Cardiac muscle cell (in vitro differentiated cells and primary cell): ENCODE measurements at places on chromosomes 13 and 19.

DNA sequence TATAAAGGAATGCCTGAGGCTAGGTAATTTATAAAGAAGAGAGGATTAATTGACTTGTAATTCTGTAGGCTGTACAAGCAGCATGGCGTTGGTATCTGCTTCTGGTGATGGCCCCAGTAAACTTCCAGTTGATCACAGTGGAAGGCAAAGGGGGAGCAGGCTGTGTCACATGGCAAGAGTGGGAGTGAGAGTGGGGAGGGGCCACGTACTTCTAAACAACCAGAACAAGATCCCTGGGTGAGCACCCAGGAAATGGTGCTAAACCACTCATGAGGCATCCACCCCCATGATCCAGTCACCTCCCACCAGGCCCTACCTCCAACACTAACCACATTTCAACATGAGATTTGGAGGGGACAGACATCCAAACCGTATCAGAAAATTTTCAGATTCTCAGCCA is 3.0 kb upstream of the RNF113B start:
- DNase-seq = no peak

DNA sequence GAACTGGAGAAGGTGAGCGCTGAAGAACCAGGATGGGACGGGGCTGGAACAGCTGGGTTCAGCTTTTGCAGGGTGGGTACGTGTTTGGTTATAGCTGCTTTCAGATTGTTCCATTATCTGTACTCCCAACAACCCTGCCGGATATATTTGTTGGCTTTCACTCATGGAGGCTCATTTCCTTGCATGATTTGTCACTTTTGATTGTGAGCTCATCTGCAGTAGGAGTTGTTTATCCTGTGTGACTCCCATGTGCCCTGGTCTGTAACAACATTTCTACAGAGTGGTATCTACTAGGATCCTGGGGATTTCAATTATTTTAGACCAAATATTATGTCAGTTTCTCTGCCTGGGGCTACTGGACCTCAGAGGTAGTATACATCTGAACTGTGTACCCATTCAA is 5.4 kb downstream of the ARL11 start:
- DNase-seq = no peak

DNA sequence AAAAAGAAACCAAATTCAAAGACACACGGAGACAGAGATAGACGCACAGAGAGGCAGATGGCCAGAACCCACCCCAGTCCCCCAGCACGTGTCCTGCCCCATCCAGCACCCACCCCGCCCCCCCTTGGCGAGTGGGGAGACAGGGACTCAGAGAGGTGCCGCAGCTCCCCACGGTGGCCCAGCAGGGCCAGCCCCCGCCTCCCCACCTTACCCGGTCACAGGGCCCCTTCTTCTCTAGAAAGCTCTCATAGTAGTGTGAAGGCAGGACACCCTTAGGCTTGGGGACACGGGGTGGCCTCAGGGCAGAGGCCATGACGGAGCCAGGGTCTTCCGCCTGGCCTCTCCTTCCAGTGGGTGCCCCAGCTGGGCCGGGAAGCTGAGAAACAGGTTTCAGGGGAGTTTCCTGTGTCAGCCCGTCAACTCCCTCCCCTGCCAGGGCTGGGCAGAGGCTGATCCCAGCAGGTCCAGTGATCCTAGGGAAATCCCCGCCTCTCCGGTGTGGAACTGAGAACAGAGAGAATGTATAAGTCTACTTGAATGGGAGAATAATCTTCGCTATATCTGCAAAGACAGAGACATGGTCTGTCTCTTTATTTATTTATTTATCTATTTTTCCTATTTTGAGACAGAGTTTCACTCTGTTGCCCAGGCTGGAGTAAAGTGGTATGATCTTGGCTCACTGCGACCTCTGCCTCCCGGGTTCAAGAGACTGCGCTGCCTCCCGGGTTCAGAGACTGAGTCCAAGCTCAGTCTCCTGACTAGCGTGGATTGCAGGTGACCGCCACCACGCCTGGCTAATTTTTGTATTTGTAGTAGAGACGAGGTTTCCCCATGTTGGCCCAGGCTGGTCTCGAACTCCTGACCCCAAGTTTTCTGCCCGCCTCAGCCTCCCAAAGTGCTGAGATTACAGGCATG is at the start of gene STAP2:
Gene STAP2 (minus strand): TSS at position 387 of the 915 bp plus-strand sequence. CDS start 74 bp downstream, at position 313.
- DNase-seq = peak; percentile 33

- DNase-seq = no peak
Measured at GRCh38 chr19:5037936-5038335, 69.0 kb downstream of the KDM4B start.

DNA sequence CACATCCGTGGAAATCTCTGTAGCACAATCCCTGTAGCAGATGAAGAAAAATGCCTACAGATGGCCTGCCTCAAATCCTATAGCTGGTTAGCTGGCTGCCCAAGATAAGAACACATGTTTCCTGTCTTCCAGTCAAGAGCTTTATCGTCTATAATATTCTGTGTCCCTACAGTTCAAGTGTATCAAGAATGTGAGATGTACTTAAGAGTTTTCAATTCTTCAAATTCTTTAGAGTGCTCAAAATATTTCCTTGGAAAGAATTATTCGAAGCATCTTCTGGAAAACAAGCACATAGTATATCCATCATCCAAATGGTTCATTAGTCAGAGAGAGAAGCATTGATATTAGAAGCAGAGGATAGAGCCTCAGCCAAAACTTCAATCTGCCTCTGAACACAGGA is 239.8 kb downstream of the COG6 start:
- DNase-seq = peak; percentile 44

- DNase-seq = no peak
Measured at GRCh38 chr13:74533226-74533625, 399.0 kb upstream of the KLF12 start.

- peak; percentile 74 for DNase-seq
Measured at GRCh38 chr19:8615813-8616596, 5.5 kb upstream of the ADAMTS10 start.

DNA sequence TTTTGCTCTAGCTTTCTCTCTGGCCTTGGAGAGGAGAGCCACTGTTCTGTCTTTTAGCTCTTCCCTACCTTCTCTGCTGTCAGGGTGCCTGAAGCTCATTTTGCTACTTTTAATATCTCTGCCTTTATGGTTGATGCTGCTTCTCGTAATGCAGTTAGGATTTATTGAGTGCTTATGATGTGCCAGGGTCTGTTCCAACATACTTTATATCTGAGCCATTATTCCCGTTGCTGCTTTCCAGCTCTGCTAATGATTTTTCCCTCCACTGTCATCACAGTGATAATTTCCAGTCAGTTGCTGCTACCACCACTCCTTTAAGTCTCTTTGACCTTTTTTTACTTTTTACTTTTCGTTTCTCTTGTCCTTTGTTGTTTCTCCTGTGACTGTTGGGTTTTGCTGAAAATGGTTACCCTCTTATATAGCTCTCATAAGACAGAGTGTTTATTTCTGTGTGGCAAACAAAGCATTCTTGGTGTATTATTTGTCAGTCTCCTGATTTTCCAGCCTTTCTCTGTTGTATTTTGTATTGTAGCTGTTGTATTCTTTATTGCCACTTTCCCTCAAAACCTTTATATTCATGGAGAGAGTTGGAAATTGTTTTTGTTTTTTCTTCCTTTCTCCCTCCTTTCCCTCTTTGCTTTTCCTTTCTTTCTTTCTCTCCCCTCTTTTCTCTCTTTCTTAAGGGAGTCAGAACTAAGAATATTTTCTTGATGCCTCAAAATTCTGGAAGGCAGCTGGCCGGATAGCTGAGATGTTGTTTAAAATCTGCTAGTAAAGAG is 37.4 kb downstream of the COG6 start:
- DNase-seq = no peak

- no peak for DNase-seq
Measured at GRCh38 chr19:33947265-33947964, 150.7 kb downstream of the KCTD15 start.
